ENCODE measurements at places on chromosomes 11 and 22. TPM values are rescaled to one million over a fixed set of nuclear protein-coding genes. Genes with fewer than 3 reads are reported as not detected.

DNA sequence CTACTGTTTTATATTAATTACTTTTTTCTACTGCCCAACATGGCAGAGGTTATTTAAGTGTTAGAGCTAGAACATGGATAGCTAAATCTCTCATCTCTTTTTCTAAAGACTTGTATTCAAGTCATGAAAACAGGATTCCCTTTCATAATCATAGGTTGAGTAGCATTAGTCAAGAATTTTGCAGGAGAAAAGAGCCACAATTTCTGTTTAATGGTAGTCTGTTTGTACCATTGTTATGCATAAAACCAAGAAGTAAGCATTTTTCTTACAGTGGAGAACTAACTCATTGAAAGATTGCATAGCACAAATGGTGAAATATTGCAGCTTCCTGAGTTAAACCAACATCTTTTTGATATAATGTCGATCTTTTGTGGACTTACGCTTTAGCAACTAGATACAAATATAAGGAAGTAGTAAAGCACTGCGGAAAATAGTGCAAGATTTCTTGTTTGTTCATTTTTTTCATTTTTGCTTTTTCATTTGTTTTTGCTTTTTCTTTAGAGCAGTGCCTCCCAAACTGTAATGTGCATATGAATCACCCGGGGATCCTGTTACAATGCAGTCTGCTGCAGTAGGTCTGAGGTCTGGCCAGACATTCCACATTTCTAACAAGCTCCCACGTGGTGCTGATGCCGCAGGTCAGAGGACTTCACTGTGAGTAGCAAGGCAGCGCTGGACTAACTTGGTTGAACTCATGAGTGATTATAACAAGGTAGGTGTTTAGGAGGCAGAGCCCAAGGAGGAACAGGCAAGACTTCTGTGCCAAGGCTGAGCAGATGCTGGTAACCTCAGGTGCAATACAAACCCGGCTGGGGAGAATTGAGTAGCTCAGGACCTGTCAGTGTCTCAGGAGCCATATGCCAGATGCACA is 4.6 kb downstream of the ETS1 start:
- H3K4me1 ChIP-seq: peaks cover 3% of the 10 kb centered on the region
- no peaks in the 10 kb centered on the region for H3K36me3 ChIP-seq
- no peak overlapping the region for H3K4me3 ChIP-seq
- H3K27me3 ChIP-seq: no peaks in the 10 kb centered on the region
- no peak overlapping the region for H3K27ac ChIP-seq

GRCh38 chr11:105622016-105622415 is 12.1 kb downstream of the GRIA4 start:
- no peaks in the 10 kb centered on the region for H3K36me3 ChIP-seq
- no peaks in the 10 kb centered on the region for H3K27me3 ChIP-seq
- no peak for DNase-seq
- no peak overlapping the region for H3K4me3 ChIP-seq

Gene RIN1
- total RNA-seq: 0.78 TPM

- H3K4me1 ChIP-seq: no peaks in the 10 kb centered on the region
- H3K4me3 ChIP-seq: no peak overlapping the region
Observed at GRCh38 chr11:91231226-91231625, 993.4 kb upstream of the FAT3 start.

- H3K27me3 ChIP-seq: no peaks in the 10 kb centered on the region
- H3K36me3 ChIP-seq: no peaks in the 10 kb centered on the region
- no peaks in the 10 kb centered on the region for H3K4me1 ChIP-seq
- no peak overlapping the region for H3K4me3 ChIP-seq
- no peak overlapping the region for H3K27ac ChIP-seq
- no peak for DNase-seq
Observed at GRCh38 chr11:20021212-20021611, 139.1 kb downstream of the DBX1 start.

GRCh38 chr22:39379756-39380730 is 19.5 kb upstream of the TAB1 start:
- peaks cover 5% of the 10 kb centered on the region for H3K4me1 ChIP-seq
- no peak for DNase-seq
- H3K4me3 ChIP-seq: no peak overlapping the region

GRCh38 chr11:3155691-3156258 is 9.3 kb downstream of the OSBPL5 start:
- H3K27me3 ChIP-seq: no peaks in the 10 kb centered on the region
- no peak overlapping the region for H3K4me3 ChIP-seq
- no peak overlapping the region for H3K27ac ChIP-seq
- no peaks in the 10 kb centered on the region for H3K36me3 ChIP-seq
- DNase-seq: no peak

Gene LIF
- not detected for total RNA-seq

Gene ZNF202
- 8.7 TPM for total RNA-seq

DNA sequence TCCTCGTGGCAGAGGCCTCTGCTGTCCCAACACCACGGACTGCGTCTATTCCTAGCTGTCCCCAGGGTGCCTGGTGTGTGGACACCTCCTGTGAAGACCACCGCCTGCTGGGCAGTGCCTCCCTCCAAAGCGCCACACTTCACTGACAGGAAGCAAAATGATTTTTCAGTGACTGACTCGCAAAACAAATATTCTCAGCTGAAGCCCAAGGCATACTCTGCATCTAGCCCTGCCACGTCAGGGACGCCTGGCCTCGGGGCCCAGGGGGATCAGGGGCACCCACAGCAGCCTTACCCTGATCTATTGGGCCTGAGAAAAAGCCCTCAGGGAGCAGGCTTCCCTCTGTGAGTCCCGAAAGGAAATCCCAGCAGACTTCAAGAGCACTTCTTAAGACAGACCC is 2.2 kb downstream of the BRD1 start:
- peaks cover 34% of the 10 kb centered on the region for H3K4me1 ChIP-seq
- H3K4me3 ChIP-seq: peak overlapping the region; percentile 100
- no peaks in the 10 kb centered on the region for H3K27me3 ChIP-seq
- DNase-seq: no peak

Gene PRR33
- not detected for total RNA-seq

Gene CYB561A3
- total RNA-seq: 43.8 TPM

Gene LGR4
- 0.04 TPM for total RNA-seq

DNA sequence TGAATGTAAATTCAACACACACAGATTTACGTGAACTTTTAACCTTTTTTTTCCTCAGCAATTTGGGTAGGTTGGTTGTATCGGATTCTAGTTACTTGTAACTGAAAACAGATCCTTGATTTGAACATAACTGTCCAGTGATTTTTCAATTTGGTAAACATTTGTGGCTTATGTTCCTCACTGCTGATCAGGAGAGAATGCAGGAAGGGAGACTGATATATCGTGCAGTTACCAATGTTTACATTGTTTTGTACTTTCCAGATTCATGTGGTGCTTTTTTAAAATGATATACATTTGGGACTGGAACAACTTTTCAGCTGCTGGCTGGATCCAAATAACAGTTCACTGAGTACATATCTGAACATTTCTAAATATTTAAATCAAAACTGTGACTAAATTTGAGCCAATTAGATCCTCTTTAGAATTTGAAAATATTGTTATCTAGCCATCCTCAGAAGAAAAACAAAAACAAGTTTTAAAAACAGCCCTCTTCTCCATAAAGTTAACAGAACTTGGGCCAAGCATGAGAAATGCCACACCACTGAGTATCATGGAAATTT is 84.3 kb upstream of the MTMR2 start:
- no peaks in the 10 kb centered on the region for H3K27me3 ChIP-seq
- H3K27ac ChIP-seq: no peak overlapping the region
- no peak overlapping the region for H3K4me3 ChIP-seq

DNA sequence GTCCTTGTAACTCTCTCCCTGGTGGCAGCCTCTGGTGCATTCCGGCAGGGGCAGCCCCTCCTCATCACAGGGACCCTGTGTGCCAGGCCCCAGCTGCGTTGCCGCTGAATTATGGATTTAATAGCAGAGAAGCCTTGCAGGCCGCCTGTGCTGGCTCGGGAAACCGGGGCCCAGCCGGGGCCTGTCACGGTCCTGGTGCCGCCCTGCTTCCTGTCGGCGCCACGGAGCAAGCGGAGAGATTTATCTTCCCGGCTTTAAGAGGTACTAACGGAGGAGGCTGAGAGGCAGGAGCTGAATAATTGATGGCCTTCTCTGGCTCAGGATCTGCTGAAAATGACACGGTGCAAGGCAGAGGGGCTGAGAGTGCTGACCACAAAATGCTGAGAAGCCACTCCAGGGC is 54.0 kb upstream of the CCDC188 start:
- H3K27ac ChIP-seq: no peak overlapping the region
- H3K4me3 ChIP-seq: no peak overlapping the region
- H3K4me1 ChIP-seq: peaks cover 16% of the 10 kb centered on the region
- no peaks in the 10 kb centered on the region for H3K27me3 ChIP-seq

Gene FAR1
- total RNA-seq: 98.1 TPM

Gene TALDO1
- total RNA-seq: 127 TPM

DNA sequence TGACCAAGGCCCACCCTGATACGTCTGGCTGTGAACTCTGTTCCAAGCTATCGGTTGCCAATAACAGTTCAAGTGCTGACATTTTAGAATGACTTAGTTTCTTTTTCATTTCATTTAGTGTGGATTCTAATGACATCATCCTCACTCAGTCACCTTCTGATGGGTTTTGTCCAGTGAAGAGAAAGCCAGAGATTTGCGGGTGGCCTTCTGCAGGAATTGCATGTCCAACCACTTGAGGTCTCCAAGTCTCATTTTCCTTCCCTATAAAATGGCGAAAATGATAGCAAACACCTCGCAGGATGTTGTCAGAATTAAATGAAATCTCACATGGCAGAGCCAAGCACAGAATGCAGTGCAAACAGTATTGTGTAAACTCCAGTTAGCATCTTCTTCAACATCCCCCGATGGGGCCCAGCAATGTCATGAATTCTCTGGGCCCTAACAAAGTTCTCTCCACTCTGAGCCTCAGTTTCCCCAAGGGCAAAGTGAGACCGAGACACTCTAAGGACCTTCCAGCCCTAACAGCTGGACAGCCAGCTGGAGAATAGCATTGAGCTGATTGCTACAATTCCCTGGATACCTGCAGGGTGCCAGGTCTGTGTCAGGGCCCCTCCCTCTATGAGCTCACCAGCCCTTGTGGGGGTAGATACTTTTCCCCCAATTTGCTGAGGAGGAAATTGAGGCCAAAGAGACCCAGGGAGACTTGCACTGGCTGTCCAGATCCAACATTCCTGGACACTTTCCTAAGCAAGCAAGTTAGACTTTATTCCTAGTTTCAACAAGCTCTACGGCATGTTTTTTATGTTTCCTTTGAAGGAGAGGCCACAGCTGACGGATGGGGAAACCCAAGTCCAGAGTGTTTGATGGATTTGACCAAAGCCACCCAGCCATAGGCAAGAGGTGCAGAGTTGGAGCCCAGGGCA is 286.7 kb downstream of the MN1 start:
- DNase-seq: no peak
- peaks cover 10% of the 10 kb centered on the region for H3K4me1 ChIP-seq
- H3K4me3 ChIP-seq: no peak overlapping the region
- no peaks in the 10 kb centered on the region for H3K36me3 ChIP-seq
- no peak overlapping the region for H3K27ac ChIP-seq

GRCh38 chr11:21635394-21636145 is 557.3 kb upstream of the ANO5 start:
- H3K36me3 ChIP-seq: no peaks in the 10 kb centered on the region
- no peak for DNase-seq
- H3K4me1 ChIP-seq: peaks cover 57% of the 10 kb centered on the region
- H3K27me3 ChIP-seq: no peaks in the 10 kb centered on the region
- H3K4me3 ChIP-seq: no peak overlapping the region
- peak overlapping the region; percentile 99 for H3K27ac ChIP-seq

DNA sequence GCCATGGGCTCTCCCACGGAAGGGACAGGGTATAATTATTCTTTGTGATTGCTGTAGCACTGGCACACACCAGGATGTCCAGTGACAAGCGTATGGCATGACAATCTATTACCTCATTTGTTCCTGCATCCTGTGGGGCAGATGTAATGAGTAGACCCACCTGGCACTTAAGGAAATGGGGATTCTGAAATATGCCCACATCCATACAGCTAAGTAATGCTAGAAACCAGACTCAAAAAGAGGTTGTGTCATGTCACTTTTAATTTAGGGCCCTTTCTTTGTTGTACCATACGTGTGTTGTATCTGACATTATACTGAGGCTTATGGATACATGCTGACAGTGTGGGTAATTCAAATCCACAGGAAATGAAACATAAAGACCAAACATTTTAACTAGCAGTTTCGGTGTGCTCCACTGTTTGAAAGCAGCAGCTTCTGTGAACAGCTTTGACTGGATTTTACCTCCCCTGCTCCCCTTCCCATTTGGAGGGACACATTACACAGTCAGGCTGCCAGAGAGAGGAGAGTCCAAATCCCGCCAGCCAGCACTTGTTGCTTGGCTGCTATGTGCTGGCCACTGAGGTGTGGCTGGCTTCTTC is 21.2 kb downstream of the GRAMD1B start:
- H3K27ac ChIP-seq: no peak overlapping the region
- H3K36me3 ChIP-seq: no peaks in the 10 kb centered on the region
- H3K4me3 ChIP-seq: no peak overlapping the region
- peaks cover 4% of the 10 kb centered on the region for H3K4me1 ChIP-seq
- no peaks in the 10 kb centered on the region for H3K27me3 ChIP-seq

Gene ARRB1
- total RNA-seq: not detected

GRCh38 chr22:30253205-30253852 is 6.8 kb upstream of the LIF start:
- no peak overlapping the region for H3K4me3 ChIP-seq
- no peaks in the 10 kb centered on the region for H3K27me3 ChIP-seq
- H3K27ac ChIP-seq: no peak overlapping the region
- H3K4me1 ChIP-seq: peaks cover 6% of the 10 kb centered on the region
- H3K36me3 ChIP-seq: no peaks in the 10 kb centered on the region

DNA sequence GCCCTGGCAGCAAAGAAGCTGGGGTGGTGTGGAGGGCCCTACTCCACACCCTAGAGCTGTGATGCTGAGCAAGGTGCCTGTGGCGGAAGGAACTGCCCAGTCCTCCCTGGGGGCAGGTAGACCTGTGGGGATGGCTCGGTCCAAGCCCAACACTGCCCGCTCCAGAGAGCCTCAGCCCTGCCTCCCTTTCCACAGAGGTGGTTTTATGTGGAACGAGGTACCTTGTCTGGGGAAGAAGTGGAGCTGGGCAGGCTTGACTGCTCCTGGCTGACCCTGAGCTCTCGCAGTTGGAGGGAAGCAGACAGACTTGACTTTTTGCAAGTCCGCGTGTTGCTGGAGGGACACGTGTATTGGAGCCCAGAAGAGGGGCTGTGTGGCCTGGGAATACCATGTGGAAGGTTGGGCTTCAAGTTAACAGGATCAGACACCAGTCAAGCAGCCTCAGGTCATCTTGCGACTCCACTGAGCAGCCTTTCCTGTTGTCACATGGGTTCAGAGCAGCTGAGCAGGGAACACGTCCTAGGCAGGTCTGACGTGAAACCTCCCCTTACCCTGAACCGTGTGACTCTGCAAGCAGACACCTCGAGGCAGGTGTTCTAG is 117.7 kb downstream of the CACNA1I start:
- H3K36me3 ChIP-seq: no peaks in the 10 kb centered on the region
- H3K4me3 ChIP-seq: no peak overlapping the region
- H3K27me3 ChIP-seq: no peaks in the 10 kb centered on the region
- no peaks in the 10 kb centered on the region for H3K4me1 ChIP-seq

Gene KRTAP5-9
- total RNA-seq: not detected

Gene HBE1
- total RNA-seq: not detected

Gene OR4C12
- not detected for total RNA-seq

Gene POLDIP3
- 39.2 TPM for total RNA-seq

DNA sequence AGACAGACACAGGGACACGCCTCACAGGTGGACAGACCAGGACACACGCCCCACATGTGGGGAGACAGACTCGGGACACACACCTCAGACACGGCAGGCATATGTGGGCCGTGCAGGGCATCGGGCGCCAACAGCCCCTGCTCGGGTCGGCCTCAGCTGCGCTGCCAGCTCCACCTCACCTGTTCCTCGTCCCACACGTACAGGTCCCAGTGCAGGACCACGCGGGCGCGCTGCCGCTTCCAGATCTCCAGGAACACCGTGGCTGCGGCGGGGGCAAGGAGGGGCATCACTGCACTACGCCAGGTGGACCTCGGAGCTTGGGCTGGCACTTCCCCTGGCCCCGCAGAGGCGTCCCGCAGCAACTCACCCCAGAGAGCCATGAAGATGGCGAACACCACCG is 12.4 kb downstream of the ANO9 start:
- no peaks in the 10 kb centered on the region for H3K36me3 ChIP-seq
- H3K4me3 ChIP-seq: no peak overlapping the region
- no peak for DNase-seq
- no peak overlapping the region for H3K27ac ChIP-seq
